Mammary epithelial cell (primary cell): ENCODE measurements at places on chromosomes 6 and 20. TPM values are rescaled to one million over a fixed set of nuclear protein-coding genes. Genes with fewer than 3 reads are reported as not detected.

Gene IBTK
- total RNA-seq: 39.1 and 53.2 TPM in 2 replicates

GRCh38 chr20:22663528-22664025, 79.2 kb upstream of the FOXA2 start:
- no peak for DNase-seq

Gene EYS
- total RNA-seq: under 0.01 TPM

- no peak for DNase-seq
These were observed 294.2 kb upstream of the RSPO3 start for GRCh38 chr6:126824226-126824625.

Gene CLPSL1
- not detected in 2 replicates for total RNA-seq

DNA sequence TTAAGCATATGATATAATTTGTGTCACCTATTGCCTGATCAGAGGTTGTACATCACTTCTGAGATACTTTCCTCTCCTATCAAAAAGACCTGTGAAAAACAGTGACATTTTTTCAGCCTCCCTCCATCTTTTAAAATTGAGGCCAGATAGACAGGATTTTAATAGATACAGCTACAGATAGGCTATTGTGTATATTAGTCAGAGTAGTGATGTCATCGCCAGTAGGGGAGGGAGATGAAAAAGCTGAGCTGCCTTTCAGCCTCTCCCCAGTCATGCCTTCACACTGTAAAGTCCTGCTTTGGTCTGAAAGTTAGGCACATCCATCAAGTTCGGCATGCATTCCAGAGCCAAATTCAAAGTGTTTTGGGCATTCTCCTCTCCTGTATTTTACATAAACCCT, 7.9 kb upstream of the PABPC1L start:
- no peak for DNase-seq

DNA sequence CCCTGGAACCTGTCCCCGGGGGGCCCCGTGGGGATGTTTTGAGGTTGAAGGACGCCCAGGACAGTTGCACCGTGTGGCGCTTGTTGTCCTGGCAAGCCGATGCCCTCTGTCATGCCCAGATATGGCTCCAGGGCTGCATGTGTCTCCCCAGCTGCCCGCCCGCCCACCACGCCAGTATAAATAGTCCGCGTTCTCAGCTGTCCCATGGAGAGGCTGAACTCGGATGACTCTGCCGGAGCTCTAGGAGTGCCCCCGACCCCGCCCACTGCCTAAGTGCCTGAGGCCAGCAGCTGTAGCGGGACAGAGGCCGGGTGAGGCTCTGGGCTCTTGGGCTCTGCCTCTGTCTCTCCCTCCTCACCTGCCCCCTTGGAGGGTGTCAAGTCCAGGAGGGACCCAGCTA, 83.0 kb upstream of the GATA5 start:
- DNase-seq: no peak

DNA sequence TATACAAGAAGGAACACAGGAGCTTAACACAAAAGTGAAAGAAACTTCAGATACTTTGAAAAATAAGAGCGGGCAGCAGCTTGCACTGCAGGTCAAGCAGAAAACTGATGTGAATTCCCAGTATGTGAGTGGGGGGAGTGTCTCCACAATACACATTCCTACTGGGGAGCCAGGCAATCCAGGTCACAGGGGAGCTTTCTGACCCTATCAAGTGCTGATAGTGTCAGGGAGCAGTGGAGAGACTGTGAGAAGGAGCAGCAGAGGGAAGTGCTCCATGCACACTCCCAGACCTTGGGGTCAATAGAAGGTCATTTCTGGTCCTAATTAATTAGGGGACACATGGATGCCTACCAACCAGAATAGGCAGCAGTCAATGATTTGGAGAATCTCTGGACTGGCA, 59.4 kb downstream of the PDSS2 start:
- no peak for DNase-seq

Gene TRIM40
- total RNA-seq: not detected

- DNase-seq: peak; percentile 54
These were observed 686 bp downstream of the COL12A1 start for GRCh38 chr6:75204959-75205775.

Gene PREX1
- 0.17 TPM for total RNA-seq

GRCh38 chr6:107271208-107271790, 156.0 kb upstream of the BEND3 start:
- no peak for DNase-seq

DNA sequence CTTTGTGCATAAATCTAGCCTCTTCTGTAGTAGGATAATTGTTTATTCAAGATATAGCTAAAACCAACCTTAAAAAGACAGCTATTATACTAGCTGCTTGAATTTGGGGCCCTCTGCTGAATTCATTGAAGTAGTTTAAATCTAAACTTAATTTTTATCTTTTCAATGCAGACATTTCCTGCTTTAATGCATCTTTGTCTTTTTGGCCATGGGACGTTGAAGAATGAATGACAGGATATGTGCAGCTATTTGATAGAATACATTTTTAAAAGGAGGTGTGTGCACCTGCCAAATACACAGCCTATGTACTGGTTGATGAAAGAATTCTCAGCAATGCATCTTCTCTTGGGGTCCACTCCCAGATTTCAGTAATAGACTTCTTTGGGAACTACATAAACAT, 524.9 kb downstream of the PHF3 start:
- DNase-seq: no peak

DNA sequence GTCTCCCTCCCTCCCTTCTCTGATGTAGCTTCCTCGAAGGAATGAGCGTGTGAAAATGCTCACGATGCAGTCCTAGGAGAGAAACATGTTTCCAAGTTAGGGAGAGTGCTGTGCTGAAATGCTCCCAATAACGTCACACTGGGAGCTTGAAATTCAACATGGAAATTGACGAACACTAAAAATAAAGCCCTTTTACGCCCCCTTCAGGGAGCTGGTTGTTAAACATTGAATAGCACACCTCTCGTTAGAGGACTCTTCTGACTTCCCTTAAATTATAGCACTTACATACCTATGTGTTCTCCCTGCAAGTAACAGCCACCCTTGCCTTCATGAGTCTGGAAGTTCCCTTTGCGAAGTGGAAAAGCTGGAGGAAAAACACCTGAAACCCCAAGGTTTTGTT, 88.6 kb downstream of the BFSP1 start:
- no peak for DNase-seq

DNA sequence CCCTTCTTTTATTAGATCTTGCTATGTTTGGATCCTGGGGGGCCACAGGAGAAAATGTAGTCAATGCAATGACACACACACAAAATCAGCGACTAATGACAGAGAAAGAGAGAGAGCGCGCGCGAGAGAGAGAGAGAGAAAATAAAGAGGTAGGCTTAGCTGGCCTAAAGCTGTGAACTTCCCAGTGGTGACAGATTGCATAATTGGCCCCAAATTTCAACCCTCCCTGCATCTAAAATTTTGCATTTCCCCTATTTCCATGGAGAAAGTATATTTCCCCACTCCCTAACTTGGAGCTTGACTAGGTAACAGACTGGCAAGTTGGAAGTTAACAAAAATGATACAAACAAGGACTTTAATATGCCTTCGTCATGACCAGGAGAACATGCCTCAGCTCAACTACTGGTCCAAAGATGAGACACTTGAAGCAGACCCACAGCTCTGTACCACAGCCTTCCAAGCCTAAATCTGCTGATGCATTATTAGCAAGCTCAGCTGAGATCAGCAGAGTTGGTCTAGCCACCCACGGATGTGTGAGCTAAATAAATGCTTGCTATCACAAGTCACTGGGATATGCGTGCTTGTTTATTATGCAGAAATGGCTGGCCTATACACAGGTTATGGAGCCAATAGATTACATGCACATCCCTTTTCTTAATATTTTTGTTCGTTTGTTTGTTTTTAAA, 118.1 kb upstream of the PRDM1 start:
- no peak for DNase-seq

Gene OLIG3
- not detected in 2 replicates for total RNA-seq

Gene BPIFB2
- not detected for total RNA-seq

GRCh38 chr6:7902221-7902620, 8.4 kb downstream of the TXNDC5 start:
- DNase-seq: no peak

DNA sequence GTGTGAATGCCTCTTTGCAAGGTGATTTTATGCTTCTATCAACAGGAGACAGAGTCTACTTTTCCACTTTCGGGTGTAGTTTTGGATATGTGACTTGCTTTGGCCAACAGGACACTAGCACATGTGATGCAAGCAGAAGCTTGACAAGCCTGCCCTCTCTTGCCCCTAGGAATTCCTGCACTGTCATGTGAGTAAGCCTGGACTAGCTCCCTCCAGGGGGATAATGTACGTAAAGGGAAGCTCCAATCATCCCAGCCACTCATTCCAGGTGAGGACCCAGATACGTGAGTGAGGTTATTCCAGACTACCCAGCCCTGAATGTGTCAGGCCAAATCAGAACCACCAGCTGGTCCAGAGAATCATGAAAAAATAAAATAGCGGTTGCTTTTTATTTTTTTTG, 33.3 kb downstream of the BEND3 start:
- peak; percentile 26 for DNase-seq

DNA sequence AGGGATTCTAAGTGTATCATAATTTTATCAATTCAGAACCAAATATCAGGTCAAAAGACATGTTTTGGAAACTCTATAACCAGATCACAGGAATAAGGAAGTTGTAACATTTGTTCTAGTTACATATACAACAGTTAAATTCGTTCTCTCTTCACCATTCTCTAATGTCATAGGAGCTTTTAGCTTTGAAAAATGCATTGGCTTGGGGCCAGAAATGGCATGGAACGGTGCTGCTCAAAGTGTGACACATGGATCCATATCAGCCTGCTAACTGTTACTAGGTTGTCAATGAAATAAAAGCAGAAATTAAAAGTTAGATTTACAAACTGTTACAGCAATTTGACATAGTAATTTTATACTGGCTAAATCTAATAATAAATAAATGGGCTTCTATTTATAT, 120.3 kb downstream of the LCA5 start:
- DNase-seq: no peak

Gene PCSK2
- not detected for total RNA-seq

Gene MAP7
- total RNA-seq: 38.2 TPM

DNA sequence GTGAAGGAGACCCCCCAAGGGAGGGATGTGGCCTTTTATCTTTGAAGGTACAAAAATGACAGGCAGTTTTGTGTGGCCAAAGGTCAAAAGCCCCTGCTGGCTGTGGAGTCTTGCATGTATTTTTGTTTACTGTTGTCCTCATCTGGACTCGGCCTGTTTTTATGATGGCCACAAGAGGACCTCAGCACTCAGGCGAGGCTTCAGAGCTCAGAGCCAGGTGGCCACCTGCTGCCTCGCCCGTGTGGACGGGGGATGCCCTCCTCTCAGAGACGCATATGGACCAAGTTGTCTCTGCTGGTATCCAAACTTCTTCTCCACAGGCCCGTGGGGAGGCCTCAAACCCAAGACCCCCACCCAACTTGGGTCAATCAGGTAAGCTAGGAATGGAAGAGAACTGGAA, 118.2 kb downstream of the DACT2 start:
- DNase-seq: no peak

- DNase-seq: no peak
These were observed 17.6 kb upstream of the PYGB start for GRCh38 chr20:25230166-25230831.

DNA sequence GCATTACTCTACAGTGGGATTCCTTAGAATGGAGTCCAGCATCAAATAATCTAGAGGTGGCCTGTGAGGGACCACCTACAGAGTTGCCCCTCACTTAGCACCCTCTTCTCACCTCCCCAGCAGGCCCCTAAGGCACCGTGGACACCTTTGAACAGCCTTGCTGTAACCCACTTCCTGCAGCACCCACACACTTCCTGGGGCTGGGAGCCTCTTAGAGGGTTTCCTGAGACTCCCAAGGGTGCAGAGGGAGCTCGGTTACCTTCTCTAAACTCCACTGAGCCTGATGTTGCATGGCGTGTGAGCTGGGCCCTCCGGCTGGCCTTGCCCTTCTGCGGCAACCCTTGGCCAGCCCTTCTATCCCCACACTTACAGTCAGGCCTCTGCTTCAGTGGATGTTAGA, 7.3 kb upstream of the SIRPG start:
- no peak for DNase-seq
